ENCODE measurements at places on chromosomes 3 and 15.

DNA sequence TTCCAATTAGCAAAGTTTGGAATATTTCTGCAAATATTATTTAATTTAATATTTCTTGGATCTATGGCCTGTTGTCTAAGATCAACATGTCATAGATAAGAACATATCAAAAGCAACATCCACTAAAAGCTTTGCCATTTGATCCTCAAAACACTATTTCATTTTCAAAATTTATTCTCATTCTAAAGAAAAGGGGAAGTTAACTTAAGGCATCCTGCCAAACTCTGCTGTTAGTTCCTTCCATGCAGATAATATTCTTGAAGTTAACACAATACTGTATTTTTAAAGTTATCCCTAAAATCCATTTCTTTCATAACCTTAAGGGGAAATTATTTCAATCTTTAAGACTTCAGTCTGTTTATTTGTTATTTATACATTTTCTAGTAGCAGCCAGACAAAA, 28.2 kb upstream of the GBE1 start:
- no peak for DNase-seq

DNA sequence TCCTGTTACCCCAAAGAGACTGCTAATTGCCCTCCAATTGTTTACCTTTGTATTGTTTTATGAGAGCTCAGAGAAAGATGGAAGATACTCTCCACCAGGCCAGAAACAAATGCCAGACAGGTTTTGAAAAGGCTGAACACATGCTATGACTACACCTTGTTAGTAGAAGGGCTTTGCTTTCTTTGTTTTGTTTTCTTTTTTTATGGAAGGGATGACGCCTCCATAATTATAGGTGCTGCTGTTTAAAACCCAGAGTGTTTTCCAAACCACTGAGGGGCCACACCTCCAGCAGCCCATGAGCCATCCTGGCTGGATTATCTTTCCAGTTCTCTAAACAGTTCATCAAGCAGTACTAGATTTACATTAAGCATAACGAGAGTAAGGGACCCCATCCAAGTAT, 5.6 kb upstream of the FOXP1 start:
- no peak for DNase-seq

GRCh38 chr3:171236265-171237008, 209.9 kb upstream of the SLC2A2 start:
- no peak for DNase-seq

DNA sequence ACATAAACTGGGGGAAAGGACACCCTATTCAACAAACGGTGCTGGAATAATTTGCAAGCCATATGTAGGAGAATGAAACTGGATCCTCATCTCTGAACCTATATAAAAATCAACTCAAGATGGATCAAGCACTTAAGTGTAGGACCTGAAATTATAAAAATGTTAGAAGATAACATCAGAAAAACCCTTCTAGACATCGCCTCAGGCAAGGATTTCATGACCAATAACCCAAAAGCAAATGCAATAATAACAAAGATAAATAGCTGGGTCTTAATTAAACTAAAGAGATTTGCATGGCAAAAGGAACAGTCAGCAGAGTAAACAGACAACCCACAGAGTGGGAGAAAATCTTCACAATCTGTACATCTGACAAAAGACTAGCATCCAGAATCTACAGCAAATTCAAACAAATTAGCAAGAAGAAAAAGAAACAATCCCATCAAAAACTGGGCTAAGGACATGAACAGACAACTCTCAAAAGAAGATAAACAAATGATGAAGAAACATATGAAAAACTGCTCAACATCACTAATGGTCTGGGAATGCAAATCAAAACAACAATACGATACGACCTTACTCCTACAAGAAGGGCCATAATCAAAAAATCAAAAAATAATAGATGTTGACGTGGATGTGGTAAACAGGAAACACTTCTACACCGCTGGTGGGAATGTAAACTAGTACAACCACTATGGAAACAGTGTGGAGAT, 408.7 kb downstream of the CNTN6 start:
- DNase-seq: no peak

- DNase-seq: peak; percentile 92
Observed at GRCh38 chr3:39107388-39108199, at the start of the genes GORASP1 and TTC21A. Gene GORASP1 (minus strand): TSS chr3:39107627. CDS start chr3:39107541, 86 bp downstream. Gene TTC21A (plus strand): TSS chr3:39107680. CDS start chr3:39107838, 158 bp downstream.

DNA sequence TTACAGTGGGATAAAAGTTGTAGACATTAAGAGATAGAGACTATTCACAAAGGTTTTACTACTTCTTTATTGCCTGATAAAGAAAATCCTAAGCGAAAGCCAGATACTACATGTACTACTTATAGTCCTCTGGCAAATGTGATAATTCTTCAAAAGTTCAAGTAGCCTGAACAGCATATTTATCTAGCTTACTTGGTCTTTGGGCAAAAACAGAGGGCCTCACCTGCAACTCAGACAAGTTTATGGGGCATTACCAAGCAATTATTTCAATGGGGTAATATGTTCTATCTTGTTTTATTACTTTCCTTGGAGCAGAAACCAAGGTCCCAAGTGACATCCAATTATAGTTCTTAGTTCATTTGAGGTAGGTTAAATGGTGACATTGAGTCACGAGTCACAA, 390.1 kb upstream of the ARHGEF26 start:
- no peak for DNase-seq

DNA sequence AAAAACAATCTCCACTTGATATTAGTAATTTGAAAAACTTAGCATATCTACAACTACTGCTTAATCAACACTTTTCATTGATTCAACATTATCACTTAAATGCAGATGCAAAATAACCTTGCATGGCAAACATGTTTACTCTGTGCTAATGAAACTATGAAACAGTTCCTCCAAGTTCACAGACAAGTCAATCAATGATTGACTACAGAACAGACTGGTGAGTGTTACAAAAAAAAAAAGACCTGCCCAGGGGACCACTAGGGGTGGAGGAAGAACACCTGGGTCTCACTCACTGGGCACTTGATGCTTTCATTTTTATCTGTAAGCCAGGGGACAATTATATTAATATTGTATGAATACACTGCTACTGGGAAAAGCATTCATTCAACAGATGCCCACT, 4.3 kb upstream of the NR2C2 start:
- no peak for DNase-seq

GRCh38 chr15:43302205-43302817, 28.1 kb downstream of the LCMT2 start:
- DNase-seq: no peak

- no peak for DNase-seq
Observed at GRCh38 chr3:18051306-18051705, 308.9 kb upstream of the TBC1D5 start.

DNA sequence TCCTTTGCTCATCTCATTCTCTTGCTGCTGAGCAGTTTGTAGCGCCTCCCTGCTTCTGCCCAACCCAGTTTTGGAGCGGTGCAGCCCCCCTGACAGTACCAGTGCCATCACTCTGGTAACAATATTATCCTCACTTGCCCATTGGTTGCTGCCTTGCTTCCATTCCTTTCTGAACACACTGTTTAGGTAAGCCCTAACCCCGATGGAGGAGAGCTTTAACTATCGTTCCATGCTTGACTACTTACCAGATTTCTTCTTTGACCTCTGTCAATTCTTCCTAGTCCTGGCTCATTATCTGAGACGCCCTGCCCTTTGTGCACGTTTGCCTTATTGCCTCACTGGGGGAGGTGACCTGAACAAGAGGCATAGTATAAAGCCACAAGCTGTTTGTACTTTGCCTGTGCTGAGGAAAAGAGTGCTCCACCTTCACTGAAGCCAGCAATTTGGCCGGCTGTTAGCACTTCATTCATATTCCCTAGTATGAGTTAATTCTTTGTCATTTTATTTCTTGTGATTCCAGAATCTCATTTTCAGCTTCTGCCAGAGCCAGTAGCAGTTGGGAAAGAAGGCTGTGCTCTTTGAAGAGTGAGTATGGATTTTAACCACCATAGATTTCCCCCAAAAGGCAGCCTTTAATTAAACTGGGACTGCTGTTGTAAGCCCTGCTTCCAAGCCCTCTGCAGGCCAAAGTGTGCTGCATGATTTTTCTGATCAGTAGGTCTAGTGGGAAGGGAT, 11.9 kb downstream of the ABHD6 start:
- no peak for DNase-seq

DNA sequence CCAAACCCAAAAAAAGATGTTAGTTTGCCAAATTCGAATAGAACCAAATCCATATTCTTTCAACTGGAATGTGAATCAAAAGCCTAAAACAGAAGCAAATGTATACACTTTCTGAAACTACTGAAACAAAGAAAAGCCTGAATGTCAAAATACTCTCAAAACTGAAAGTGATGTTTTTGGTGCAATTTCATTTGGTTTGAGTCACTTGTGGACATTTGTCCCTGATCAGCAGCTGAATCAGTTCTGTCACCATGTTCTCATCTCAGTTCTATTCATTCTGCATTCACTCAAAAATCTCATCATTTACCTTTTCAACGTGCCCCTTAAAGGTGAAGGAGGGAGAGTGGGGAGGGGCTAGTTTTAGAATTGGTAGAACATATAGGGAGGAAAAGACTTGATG, 266.8 kb downstream of the ABHD5 start:
- no peak for DNase-seq

DNA sequence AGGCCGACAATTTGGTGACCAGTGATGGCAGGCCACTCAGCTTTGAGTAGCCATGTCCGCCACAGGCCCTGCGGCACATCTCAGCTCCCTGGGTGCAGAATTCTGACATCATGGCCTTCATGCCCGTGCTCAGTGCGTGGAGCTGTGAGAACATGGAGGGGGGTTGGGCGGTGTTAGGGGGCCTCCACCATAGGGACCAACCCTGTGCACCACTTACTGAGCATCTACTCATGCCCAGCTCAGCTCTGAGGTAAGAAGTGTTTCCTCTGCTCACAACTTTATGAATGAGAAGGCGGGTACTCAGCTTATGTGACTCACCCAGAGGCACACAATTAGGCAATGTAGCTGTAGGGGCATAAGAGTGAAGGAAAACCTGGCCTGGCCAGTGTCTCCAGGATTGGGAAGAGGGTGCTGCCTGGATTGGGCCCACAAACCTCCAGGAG, 10.5 kb downstream of the ACOX2 start:
- no peak for DNase-seq

- DNase-seq: no peak
Observed at GRCh38 chr15:80207887-80208286, 44.1 kb downstream of the CTXND1 start.

DNA sequence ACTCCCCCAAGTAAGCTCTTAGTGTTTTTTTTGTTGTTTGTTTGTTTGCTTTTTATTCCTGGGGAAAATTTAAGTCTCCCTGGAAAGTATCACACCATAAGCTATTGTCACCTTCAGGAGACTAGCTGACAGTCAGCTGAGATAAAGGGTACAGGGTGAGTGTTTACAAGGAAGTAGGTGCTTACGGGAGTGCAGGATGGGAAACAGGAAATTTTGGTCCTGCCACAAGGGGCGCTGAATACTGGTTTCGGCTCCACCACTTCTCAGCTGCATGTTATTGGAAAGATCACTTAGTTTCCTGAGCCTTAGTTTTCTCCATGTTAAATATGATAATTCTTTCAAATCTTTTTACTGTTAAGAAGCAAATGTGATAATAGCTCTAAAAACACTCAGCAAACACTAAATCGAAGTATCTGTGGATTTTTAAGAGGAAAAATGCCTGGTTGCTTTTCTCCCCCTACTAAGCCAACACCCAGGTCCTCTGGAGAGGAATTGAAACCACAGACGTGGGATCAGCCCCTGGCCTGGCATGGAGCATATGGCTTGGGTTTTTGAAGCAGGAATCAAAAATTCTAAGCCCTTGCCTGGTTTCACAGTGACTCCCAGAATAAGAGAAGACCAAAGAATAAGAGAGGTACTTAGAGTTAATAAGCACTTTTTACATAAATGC, 90.7 kb downstream of the SCN11A start:
- peak; percentile 50 for DNase-seq

DNA sequence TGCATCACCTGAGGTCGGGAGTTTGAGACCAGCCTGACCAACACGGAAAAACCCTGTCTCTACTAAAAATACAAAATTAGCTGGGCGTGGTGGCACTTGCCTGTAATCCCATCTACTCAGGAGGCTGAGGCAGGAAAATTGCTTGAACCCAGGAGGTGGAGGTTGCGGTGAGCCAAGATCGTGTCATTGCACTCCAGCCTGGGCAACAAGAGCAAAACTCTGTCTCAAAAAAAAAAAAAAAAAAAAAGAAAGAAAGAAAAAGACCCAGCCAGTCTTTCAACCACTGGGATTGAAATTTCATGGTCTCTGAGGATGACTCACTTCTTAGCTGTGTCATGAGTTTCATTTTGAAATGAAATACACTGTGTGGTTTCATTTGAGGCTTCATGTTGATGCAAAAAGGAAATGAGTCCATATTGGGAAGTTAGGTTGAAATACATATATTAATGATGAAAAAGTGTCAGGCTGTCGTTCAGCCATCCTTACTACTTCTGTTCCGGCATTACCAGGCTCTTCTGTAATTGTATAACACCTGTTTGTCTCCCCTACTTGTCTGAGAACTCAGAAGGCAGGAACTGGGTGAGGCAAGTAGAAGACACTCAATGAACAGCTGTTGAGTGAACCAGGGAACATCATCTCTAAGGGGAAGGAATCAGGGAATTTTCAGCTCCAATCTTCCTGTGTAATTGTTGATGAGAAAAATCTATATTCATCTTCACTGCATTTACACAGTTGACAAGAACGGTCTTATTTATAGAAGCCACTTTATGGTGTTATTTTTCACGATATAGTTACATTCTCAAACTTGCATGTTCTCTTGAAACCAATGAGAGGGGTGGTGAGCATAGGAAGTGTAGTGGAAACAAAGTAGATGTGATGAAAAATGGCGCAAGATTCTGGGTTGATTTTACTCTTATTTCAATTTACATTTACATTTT, 87.4 kb downstream of the NFKBIZ start:
- DNase-seq: no peak

DNA sequence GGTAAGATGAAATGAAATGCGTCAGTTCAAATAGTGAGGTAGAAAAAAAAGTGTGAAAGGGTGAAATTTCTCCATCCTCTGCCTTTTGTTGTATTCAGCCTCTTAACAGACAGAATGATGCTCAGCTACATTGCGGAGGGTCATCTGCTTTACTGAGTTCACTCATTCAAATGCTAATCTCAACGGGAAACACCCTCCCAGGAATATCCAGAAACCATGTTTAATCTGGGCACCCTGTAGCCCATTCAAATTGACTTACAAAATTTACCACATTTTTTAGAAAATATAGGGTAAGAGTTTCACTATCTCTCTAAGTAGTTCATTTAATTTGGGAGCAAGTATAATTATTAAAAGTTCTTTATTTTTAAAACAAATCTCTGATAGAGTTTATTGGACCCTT, 42.9 kb downstream of the C3orf38 start:
- no peak for DNase-seq

- DNase-seq: no peak
Observed at GRCh38 chr3:17752876-17753631, 10.6 kb upstream of the TBC1D5 start.

DNA sequence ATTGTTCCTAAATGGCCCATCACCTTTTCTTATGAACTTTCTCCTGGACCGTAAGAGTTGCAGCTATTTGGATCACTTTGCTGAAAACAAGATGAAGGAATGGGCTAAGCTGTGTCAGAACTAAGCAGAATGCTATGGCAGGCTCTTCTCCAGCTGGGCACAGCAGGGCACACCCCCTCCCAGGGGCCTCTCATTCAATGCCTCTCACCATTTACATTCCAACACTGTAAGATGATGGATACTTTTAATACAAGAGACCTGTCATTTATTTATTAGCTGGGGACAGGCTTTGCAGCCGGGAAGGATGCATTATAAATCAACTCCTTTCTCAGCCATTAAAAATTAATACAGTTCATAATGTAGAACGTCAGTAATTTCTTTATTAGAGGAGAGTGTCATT, 240.1 kb downstream of the NTRK3 start:
- no peak for DNase-seq

GRCh38 chr3:98778852-98779413, 15.8 kb downstream of the ST3GAL6 start:
- no peak for DNase-seq
